ENCODE measurements at places on chromosomes 1 and 21.

- no peak for DNase-seq
Measured at GRCh38 chr1:91827087-91827458, 58.9 kb downstream of the TGFBR3 start.

DNA sequence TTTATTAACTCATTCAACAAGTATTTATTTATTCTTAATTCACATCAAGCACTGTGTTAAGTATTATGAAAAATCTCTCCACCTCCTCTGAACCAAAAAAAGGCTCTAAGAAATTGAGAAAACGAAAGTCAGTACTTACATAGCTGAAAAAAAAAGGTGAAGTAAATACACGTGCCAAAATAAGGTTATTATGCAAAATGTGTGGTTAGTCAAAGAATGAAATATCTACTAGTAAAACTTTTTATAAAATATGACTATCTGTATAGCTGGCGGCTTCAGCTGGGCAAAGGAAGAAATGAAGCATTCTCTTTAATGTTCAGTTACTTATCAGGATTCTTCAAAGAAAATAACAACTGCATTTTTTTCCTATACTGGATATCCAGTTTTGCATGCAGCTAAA, 35.5 kb upstream of the ASPM start:
- no peak for DNase-seq

DNA sequence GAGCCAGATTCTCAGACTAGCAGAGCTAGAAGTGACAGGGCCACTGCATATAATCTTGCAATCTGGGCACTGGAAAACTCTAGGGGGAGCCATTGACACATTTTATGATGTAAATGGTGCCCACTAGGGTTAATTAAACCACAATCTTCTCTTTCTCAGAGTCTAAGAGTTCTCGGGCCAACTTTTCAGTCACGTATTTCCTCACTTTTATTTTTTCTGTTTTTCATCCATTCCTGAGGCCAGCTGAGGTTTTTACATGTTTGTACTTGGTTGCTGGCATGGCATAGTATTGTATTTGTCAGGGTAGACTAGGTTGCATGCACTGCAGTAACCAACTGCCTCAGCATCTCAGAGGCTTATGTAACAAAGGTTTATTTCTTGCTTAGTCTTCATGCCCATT, 138.2 kb downstream of the ZNF326 start:
- DNase-seq = no peak

DNA sequence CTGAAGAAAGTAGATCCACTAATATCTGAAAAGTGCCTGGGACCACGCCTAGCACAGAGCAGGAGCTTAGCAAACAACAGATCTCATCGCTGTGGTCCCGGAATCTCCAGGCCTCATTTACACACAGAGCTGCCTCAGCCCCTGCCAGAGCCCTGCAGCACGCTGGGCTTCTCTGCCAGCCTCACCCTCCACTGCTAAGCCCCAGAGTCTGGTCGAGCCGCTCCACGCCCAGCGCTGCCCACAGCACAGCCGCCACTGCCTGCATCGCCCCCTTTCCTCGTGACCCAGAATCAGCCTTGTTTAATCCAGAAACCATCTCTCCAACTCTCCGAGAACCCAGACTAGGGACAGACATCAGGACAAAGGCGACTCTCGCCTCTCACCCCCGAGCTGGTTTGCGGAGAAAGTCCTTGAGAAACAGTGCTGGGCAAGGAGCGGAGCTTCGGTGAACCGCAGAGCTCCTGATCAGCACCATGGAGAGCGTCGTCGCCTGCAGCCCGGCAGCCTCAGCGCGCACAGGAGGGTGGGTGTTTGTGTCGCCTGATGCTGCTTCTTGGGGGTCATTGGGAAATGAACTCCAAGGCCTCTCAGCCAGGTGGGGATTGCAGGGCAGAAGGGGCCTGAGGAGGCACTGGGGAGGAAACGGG, 145.1 kb downstream of the NPHP4 start:
- DNase-seq = peak; percentile 76

GRCh38 chr1:94068999-94069918, 51.7 kb downstream of the ABCA4 start:
- DNase-seq = peak; percentile 63

DNA sequence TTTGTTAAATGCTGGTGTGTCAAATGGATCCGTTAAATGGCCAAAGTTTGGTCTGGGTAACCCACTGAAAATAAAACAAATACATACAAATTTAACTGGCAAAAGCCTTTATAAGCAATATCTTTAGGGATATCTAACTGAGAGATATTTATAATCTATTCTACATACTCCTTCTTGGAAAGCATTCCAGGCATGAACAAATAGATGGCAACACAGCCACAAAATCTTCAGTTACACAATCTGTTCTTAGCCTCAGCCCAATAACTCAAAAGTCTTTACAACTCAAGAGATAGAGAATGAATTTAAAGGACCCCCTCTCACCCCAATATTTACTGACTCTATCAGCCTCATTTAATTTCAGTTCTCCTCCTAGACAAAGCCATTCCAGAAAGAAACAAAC, 58.7 kb downstream of the NRDC start:
- DNase-seq = no peak

GRCh38 chr1:166080967-166081870, 85.6 kb downstream of the FAM78B start:
- DNase-seq = peak; percentile 48

Data from islet precursor cell (in vitro differentiated cells).